ENCODE measurements at places on chromosomes 4 and X.
A peak's percentile ranks its signal among the peaks of the same experiment; 100 is the strongest.

GRCh38 chrX:138298268-138298667 is 413.2 kb downstream of the FGF13 start:
- H3K4me3 ChIP-seq, result no peak overlapping the region
- no peaks in the 10 kb centered on the region for H3K36me3 ChIP-seq
- H3K27me3 ChIP-seq, result peaks cover 2% of the 10 kb centered on the region
- no peak for DNase-seq
- no peaks in the 10 kb centered on the region for H3K4me1 ChIP-seq

- H3K4me3 ChIP-seq, result no peak overlapping the region
- no peak overlapping the region for H3K27ac ChIP-seq
- H3K4me1 ChIP-seq, result no peaks in the 10 kb centered on the region
Observed at GRCh38 chr4:74625981-74626380, 168.3 kb downstream of the BTC start.

- H3K36me3 ChIP-seq, result peaks cover 7% of the 10 kb centered on the region
- H3K4me1 ChIP-seq, result no peaks in the 10 kb centered on the region
- H3K4me3 ChIP-seq, result no peak overlapping the region
- no peak overlapping the region for H3K27ac ChIP-seq
- H3K27me3 ChIP-seq, result peaks cover 8% of the 10 kb centered on the region
Observed at GRCh38 chr4:99013402-99013843, 17.9 kb downstream of the METAP1 start.

DNA sequence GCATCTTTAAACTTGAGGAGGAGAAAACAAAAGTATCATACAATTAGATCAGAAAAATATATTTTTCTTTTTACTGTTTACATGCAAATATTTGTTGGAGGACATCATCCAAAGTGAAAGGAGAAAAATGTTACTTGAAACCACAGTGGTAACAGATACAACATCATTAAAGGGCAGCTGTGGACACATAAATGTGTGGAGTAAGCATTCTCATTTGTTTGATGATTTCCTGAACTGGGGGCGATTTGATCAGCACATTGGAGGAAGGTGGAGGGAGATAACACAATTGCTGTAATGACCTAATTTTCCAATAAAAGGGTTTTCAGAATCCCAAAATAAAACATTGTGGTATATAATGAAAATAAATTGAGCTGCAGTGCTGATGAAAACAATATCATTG is 314.5 kb upstream of the HS3ST1 start:
- DNase-seq, result no peak
- no peak overlapping the region for H3K27ac ChIP-seq
- H3K27me3 ChIP-seq, result no peaks in the 10 kb centered on the region
- H3K36me3 ChIP-seq, result no peaks in the 10 kb centered on the region

DNA sequence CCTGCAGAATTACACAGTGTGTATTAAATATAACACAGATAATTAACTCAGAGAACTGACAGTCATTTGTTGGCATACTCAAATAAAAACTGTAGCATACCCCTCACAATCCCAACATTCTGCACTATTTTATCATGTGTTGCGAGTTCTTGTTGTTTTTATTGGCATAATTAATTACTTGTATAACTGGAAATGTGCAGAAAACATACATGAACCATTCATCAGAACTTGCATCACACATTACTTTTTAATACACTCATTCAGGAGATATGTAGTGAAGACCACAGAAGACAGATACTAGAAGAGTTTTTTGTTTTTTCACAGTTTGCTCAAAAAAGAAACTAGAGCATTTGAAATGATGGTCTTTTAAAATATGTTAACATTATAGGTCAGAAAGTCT is 74.6 kb upstream of the NEIL3 start:
- no peak overlapping the region for H3K4me3 ChIP-seq
- H3K36me3 ChIP-seq, result no peaks in the 10 kb centered on the region
- DNase-seq, result no peak
- H3K27me3 ChIP-seq, result no peaks in the 10 kb centered on the region
- peaks cover 3% of the 10 kb centered on the region for H3K4me1 ChIP-seq

GRCh38 chrX:10722851-10723250 is 102.5 kb upstream of the MID1 start:
- no peak overlapping the region for H3K4me3 ChIP-seq
- no peaks in the 10 kb centered on the region for H3K27me3 ChIP-seq
- DNase-seq, result peak; percentile 59
- no peak overlapping the region for H3K27ac ChIP-seq
- no peaks in the 10 kb centered on the region for H3K36me3 ChIP-seq
